Activated T-helper 1 cell treated with anti-CD3 and anti-CD28 coated beads, Interleukin-2, amount 50 U/mL, for 16 hours (primary cell): ENCODE measurements at places on chromosomes 3 and 15.

DNA sequence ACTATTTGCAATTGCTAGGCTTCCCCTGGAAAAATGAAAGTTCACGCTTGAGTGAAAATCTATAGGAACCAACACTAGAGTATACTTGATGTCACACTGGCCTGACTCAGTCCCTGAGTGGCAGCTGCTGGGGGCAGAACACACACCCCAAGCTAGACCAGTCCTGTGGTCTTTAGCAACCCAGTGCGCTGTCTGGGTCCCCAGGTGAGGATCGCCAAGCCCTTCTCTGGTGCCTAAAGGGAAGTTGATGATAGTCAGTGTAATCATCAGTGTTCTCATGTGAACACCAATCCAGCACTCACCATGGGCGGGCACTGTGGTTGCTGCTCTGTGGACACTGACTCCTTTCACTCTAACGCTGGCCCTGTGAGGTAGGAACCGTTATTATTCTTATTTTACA lies 11.2 kb downstream of the ALDH1A3 start:
- no peak for DNase-seq

DNA sequence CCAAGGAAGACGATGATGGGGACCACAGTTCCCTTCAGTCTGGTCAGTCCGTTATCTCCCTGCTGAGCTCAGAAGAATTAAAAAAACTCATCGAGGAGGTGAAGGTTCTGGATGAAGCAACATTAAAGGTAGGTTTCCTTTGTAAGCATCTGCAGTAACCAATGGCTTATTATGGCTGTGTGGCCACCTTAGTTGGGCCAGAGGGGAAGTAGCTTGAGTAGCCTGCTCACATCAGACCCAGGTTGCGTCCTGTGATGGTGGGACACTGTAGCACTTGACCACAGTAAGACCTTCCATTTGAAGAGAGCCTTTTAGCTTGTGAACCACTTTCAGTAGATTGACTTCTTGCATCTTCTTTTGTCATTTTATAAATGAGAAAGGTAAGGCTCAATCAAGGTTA lies 22.6 kb downstream of the STARD5 start:
- DNase-seq = no peak

- peak; percentile 60 for DNase-seq
Observed at GRCh38 chr15:78077053-78077870, at the start of gene TBC1D2B. Gene TBC1D2B, minus strand, starts transcription at chr15:78077711. Its CDS starts 59 bp downstream, at chr15:78077652.

GRCh38 chr15:59333401-59334075 lies 39.1 kb downstream of the MYO1E start:
- no peak for DNase-seq

DNA sequence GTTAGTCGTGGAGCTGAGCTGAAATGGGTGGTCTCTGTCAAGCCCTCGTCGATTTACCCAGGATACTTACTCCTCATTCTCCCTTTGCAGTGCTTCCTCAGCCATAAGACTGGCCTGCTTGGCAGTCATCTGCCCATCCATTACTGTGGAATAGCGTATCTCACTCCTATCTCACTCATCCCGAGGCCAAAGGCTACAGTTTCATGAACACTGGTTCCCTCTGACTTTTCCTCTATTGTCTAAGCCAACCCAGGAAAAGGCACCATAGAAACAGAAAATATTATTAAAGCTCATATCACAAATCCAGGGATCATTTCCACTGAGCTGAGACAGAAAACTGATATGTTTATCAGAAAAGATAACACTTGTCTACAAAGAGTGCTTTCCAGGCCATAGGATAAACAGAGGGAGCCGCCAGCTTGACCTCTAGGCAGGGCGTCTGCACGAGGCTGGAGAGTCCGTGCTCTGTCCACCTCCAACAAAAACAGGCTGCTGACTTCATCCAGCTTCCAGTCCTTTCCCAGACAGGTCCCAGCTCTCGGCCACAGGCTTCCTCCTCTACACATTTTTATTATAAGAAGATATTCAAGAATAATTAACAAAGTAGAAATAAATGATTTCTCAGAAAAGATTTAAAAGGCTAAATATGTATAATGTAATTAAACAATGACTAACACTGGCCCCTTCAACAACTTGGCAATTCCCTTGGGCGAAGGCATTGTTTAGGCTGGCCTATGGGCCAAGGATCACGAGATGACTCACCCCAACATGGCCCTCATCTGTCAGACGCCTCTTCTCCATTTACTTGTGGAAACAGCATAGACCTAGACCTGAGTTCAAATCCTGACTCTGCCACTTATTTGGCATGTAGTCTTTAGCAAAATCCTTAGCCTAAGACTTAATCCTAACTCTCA lies 27.4 kb upstream of the BOC start:
- no peak for DNase-seq

DNA sequence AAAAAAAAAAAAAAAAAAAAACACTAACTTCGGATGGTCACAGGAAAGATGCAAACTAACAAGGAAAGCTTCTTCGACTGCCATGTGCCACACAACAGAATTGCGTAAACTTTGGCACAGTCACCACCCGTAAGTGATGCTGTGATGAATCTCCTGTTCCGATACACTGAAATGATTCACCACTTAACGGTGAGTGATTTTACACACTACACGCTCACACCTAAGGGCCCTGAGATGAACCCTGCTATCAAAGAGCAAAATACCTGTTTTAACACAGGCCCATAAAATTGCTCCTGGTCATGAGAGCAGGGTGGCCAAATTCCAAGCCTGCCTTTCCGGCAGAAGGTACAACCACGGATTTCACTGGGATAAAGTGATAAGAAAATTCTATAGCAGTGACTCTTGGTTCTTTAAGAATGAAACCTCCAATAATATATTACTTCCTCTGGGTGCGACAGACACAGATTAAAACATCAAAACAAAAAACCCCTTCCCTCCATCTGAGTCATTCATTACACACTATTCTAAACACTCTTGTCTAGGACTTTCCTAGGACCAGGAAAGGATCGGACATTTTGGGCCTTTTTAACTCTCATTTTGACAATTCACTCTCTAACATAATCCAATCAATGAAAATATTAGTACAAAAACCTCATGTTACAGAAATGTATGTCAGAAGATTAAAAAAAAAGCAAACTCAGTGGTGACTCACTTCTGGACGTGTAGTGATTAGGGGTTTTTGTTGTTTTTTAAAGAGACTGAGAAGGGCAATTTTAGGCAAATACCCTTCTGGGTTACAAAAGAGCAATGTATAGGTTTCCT lies 28.3 kb downstream of the LRIG1 start:
- DNase-seq = peak; percentile 38

DNA sequence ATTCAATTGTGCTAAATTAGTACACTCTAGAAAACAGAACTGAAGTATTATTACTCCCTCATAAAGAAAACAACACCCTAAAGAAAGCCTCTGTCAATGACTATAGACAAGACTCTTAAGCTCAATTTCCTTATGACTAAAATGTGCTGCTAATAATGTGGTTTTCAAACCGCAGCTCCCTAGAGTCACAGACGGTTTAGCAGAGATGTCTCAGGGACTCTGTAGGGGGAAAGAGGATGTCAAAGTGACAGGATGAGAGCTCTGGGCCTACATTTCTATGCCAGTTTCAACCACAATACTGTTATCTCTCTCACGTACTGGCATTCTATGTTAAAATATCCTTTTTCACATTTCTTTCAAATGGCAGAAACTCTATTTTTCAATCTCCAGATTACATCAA lies 37.6 kb upstream of the WDR49 start:
- DNase-seq = no peak

DNA sequence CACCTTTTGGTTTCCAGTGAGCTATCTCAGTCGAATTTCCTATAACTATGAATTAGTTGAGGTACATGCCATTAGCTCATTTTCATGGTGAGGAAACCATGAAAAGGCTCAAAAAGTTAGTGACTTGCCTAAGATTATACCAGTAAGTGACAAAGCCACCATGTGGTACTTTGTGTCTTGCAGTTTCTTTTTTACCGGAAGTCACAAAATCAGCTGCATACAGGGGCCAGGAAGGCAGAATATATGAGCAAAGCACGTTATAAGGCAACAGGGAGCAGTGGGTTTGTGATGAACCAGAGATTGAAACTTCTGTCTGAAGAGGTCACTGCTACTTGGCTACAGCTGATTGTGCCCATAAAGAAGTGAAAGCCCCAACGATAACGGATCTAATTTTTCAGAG lies 50.3 kb downstream of the CMTM8 start:
- no peak for DNase-seq

DNA sequence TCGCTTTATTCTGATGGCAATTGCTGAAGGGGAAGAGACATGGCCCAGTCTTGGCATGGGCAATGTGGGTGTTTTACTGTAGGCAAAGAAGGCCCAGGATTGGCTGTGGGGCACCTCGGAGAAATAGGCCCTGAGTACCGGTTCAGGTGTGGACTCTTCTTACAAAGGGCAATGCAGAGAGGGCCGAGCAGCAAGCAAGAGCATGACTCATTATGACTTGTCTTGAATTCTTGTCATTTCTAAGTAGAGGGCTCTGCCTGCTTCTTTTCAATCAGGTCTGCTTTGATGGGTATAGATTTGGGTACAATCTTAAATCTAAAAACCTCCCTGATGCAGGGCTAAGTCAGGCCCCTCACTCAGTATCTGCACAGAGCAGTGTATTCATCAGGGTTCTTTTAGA lies 14.8 kb upstream of the BUB1B start:
- no peak for DNase-seq

DNA sequence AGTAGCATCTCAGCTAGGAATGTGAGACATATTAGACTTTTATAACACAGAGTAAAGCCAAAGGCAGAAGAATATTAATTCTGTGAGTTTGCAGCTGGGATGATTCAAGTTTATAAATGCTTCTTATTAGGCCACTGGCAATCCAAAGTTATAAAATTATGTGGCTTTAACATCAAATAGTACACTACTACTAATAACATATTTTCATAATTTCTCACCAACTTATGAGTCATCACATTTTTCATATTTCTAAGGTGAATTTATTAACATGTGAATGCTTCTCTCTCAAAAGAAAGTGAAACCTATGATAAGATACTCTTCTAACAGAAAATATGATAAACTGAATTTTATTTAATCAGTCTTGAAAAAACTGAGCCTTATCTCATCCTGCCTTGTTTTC lies 1348.2 kb upstream of the ALCAM start:
- no peak for DNase-seq

DNA sequence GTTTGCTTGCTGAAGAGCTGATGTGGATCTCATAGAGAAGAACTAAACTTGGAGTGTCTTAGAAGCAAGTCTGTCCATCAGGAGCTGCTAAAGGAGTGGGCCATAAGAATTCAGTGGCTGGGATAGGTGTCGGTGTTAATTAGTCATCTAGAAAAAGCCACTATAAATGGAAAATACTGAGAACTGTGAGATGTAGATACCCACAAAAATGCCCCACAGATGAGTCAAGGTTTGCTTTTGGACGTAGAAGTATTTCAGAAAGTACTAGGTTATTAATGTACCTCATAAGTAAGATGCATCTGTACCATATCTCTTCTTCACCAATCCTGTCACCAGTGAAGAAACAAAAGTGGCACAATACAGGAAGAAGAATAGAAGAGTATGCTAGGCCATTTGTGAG lies 530.9 kb upstream of the TGFBR2 start:
- no peak for DNase-seq

GRCh38 chr15:52718551-52718950 lies 39.4 kb upstream of the ATOSA start:
- no peak for DNase-seq

DNA sequence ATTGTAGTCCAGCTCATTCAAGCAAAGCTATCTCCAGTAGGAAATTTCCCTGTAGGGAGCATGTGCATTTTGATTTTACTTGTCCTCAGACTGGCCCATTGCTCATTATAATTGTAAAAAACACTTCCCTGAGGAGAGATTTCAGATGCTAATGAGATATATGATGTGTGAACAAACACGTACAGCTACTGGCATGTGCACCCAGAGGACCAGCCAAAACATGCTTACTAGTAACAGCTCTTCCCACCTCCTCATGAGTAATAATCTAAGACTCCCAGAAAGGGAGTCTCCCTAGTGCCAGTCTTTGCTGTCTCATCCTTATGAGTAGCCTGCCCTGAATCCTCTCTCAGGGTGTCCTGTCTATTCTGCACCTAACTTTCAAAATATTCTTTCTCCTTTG lies 43.4 kb downstream of the FBXO22 start:
- no peak for DNase-seq

DNA sequence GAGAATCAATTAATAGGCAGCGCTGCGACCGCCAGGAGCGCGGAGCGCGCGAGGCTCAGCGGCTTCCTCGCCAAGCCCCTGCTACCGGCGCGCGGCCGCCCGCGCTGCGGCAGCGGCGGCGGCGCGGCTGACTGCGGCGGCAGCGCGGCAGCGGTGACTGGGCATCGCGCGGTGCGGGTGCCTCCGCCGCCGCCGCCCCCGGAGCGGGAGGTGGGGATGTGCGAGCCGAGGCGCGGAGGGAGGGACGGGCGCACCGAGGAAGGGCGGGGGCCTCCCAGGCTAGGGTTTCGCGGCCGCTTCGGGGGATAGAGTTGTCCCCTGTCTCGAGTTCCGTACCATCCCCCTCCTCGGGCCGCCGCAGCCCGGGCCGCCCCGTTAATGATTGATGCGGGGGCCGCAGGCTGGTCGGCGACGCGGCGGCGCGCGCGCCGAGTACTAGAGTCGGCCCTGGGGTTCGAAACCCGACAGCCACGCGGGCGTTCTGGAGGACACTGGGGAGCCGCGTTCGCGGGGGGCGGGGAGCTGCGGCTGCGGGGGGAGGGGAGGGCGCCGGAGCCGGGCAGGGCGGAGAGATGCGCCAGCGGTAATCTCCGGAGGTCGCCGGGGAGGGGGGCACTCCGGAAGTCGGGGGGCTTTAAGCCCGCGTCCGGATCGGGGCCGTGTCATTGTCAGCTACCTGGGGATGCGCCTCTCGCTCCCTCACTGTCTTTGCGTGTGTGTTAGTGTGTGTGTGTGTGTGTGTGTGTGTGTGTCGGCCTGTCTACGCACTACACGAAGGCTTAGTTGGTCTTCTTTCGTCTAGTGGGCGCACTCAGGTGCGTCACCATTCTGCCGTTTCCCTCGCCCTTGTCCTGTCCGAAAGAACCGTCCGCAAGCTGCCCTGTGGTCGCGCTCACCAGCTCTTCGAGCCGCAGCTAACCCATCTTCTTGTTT lies at the start of gene PAQR9:
PAQR9 (minus strand) TSS at position 159 of the 933 bp plus-strand sequence. CDS start 338 bp downstream, outside the sequence.
- no peak for DNase-seq

DNA sequence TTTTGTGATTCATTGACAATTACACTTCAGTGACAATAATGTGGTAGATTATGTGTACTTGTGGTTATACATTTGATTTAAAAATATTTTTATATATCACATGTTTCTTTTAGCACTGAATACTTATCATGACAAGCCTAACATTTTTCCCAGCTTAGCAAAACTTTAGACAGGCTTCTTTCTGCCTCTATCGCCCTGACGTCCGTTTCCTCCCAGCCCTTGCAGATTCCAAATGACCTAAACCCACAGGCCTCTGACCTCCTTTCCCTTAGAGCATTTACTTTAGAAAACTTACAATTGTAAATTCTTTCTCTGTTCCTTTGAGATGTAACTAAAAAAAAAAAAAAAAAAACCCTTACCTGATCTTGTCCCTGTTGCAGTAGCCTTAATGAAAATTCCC lies 326.1 kb downstream of the UNC13C start:
- no peak for DNase-seq
